ENCODE measurements at places on chromosomes 1 and 21. TPM values are rescaled to one million over a fixed set of nuclear protein-coding genes. Genes with fewer than 3 reads are reported as not detected.

The IGSF3 gene
- total RNA-seq, result 1.8 TPM

The RIPK4 gene
- 0.18 TPM for total RNA-seq

The TMPRSS15 gene
- not detected for total RNA-seq

The BTG2 gene
- total RNA-seq, result 97.8 TPM

The HJV gene
- total RNA-seq, result not detected

The SERPINC1 gene
- total RNA-seq, result not detected

The OR2L8 gene
- total RNA-seq, result not detected

DNA sequence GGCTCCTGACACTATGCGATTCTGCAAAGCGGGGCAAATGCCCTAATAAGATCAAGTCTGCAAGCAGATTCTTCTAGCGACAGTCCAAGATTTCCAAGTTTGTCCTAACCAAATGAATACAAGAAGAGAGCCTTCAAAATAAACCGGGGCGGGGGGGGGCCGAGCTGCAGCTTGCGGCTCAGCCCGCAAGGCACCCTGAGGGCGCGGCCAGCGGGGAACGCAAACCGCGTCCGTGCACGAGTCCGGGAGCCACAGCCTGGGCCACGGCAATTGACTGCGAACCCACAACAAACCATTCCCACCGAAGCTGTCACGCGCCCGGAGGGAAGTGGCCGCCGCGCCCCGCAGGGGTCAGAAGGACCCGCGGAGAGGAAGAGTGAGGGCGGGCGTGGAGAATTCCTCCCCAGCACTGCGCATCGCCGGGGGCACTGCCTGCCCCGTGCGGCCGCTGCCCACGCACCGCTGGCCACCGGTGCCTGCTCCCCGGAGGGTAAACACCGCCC, 687 bp downstream of the TGFBR3 start:
- H3K27ac ChIP-seq, result peak overlapping the region; percentile 71
- peaks cover 17% of the 10 kb centered on the region for H3K4me1 ChIP-seq
- no peaks in the 10 kb centered on the region for H3K36me3 ChIP-seq
- peak overlapping the region; percentile 69 for H3K4me3 ChIP-seq

DNA sequence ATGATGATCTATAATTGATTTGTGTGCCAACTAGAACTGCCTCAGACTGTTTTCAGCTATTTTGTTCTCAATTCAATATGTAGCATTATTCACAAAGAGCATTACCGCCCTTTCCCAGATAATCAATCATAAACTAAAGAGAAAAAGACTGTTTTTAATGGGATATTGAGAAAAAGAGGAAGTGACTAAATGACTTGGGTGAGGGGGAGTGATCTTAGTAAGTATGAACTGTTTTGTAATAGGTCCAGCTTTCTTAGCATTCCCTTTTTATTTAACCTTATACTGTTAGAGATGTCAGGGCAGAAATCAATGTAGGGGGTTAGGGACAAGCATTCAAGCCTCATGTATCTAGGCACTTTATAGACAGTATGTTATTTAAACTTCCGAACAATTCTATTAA, 157.8 kb upstream of the DPYD start:
- no peak for DNase-seq
- no peaks in the 10 kb centered on the region for H3K36me3 ChIP-seq
- H3K27ac ChIP-seq, result no peak overlapping the region
- no peak overlapping the region for H3K4me3 ChIP-seq

GRCh38 chr1:58823481-58824010, 39.7 kb upstream of the JUN start:
- DNase-seq, result no peak
- no peaks in the 10 kb centered on the region for H3K36me3 ChIP-seq
- no peaks in the 10 kb centered on the region for H3K27me3 ChIP-seq
- no peak overlapping the region for H3K27ac ChIP-seq

DNA sequence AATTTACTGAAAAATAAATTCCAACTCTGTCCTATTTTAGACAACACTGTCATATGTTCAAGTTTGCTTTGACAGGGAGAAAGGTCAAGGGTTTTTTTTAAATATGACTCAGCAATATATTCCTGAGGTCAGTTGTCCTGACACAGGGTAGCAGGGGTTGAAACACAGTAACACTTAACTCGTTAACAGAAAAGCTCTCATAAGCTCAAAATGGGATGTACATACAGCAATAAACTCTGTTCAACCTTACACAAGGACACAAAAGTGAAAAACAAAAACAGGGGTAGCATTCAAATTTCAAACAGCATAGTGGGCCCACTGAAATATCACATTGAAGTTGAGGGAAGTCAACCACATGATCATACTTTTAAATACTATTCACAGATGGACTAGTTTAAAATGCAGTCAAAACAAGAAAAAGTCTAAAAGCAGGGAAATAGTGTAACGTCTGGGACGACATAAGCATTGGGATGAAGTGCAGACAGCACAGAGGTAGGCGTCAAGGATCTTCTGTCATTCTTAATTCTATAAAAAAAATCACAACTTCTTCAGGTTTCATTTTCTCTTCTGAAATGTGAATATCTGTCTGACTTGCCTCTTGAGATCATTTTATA, 89.9 kb downstream of the SLC44A5 start:
- H3K4me3 ChIP-seq, result no peak overlapping the region
- no peak for DNase-seq
- H3K4me1 ChIP-seq, result no peaks in the 10 kb centered on the region
- no peaks in the 10 kb centered on the region for H3K27me3 ChIP-seq
- H3K36me3 ChIP-seq, result no peaks in the 10 kb centered on the region
- no peak overlapping the region for H3K27ac ChIP-seq

DNA sequence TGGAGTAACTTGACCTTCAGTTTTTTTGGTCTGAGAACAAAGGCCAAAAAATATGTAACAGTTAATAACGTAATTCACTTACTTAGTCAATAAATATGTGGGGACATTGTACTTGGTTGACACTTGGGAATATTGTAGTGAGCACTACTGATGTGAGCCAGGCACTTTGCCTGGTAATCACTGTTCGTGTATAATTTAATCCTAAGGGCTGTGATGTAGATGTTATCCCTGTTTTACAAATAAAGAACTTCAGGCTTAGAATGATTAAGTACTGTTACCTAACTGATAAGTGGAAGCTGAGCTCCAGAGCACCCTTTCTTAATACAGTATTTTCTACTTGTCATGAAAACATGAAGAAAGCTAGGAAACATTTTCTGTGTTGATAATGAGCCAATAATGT, 28.0 kb downstream of the PTBP2 start:
- peaks cover 4% of the 10 kb centered on the region for H3K4me1 ChIP-seq
- DNase-seq, result no peak
- H3K36me3 ChIP-seq, result peaks cover 18% of the 10 kb centered on the region

GRCh38 chr1:181496759-181497158, 13.4 kb downstream of the CACNA1E start:
- H3K4me3 ChIP-seq, result no peak overlapping the region
- DNase-seq, result no peak
- H3K27ac ChIP-seq, result no peak overlapping the region
- H3K27me3 ChIP-seq, result no peaks in the 10 kb centered on the region

- H3K4me3 ChIP-seq, result no peak overlapping the region
- H3K4me1 ChIP-seq, result no peaks in the 10 kb centered on the region
- H3K27me3 ChIP-seq, result no peaks in the 10 kb centered on the region
- no peak for DNase-seq
- H3K27ac ChIP-seq, result no peak overlapping the region
Observed at GRCh38 chr1:107076841-107077240, 20.4 kb downstream of the PRMT6 start.

DNA sequence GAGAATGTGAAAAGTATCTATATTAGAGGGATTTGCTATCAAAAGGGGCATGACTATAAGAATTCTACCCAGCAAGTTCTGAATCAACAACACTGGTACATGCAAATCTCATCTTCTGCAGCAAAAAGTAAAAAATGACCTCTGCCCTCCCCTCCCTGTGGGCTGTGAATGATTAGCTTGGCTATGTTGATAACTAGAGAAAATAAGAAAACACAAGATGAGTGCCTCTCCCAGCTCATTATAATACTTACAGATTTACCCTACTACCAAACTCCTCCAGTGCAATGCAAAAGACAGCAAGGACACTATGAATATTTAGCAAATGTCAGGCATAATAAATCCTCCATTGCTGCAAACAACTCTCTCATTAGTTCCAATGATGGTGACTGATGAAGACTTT, 102.4 kb downstream of the SLC45A1 start:
- H3K4me3 ChIP-seq, result peak overlapping the region; percentile 93
- no peaks in the 10 kb centered on the region for H3K27me3 ChIP-seq
- H3K4me1 ChIP-seq, result peaks cover 76% of the 10 kb centered on the region

DNA sequence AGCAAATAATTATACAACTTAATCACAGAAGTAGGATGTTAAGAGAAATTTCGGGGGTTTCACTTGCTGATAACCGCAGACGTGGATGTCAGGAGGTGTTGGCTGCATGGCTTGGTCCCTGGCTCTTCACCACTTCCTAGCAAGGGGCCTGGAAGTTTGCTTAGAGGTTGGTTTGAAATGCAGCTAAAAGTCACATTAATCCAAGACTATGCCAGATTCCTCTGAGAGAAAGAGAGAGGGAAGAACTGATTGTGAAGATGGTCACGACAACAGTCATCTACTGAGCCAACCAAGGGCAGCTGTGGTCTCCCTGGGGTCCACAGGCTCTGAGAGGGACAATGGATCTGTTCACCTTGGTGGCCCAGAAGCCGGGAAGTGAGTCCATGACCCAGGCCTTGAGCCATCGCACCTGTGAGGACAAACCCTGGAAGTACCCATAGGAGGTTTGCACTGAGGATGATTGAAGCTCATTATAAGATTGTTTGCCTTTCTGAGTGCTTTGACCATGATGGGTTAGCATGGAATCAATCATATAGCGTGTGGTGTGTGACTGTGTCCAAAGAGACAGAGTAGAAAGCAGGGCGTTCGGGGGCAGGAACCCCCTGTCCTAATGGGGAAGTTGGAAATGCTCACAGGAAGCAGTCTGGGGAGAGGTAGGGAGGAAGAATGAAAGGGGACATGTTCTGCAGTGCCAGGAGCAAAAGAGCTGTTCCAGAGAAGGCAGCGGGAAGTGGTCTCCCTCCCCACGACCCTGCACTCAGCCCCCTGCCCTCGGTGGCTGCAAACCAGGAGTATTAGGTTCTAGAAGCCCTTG, 47.1 kb downstream of the UMODL1 start:
- H3K27me3 ChIP-seq, result peaks cover 48% of the 10 kb centered on the region
- H3K4me1 ChIP-seq, result peaks cover 4% of the 10 kb centered on the region
- no peak for DNase-seq
- H3K27ac ChIP-seq, result no peak overlapping the region

- H3K27ac ChIP-seq, result no peak overlapping the region
- no peak overlapping the region for H3K4me3 ChIP-seq
- H3K27me3 ChIP-seq, result peaks cover 5% of the 10 kb centered on the region
- DNase-seq, result peak; percentile 78
- no peaks in the 10 kb centered on the region for H3K36me3 ChIP-seq
- no peaks in the 10 kb centered on the region for H3K4me1 ChIP-seq
Observed at GRCh38 chr1:6438047-6438525, 13.5 kb downstream of the ESPN start.

- H3K4me1 ChIP-seq, result peaks cover 9% of the 10 kb centered on the region
- no peaks in the 10 kb centered on the region for H3K27me3 ChIP-seq
- no peaks in the 10 kb centered on the region for H3K36me3 ChIP-seq
- H3K4me3 ChIP-seq, result peak overlapping the region; percentile 49
Observed at GRCh38 chr1:165424454-165425216, 20.3 kb downstream of the RXRG start.

DNA sequence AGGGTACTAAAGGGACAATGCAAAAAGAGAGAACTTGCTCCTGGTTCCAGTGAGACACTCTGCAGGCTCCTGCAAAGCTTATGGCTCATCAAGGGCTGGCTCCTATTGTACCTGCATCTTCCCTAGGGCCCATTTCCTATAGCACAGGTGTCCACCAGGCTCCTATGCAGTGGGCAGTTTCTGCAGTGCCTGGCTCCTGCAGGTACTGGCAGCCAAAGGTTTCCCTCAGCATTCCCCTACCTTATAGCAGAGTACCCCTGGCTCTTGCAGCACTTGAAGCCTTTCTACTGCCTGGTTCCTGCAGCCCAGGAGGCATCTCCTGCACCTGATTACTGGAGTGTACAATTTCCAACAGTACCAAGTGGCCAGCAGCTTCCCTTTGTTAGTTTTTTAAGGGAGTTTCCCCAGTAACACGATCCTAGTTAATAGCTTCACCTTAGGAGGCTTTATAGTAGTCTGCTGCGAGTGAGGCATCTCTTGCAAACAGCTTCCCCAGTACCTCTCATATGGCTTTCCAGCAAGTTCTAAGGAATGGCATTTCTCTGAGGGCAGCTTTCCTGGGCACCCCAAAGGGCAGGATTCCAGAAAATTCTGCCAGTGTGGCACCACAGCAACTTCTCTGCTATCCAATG, 141.7 kb downstream of the DENND1B start:
- no peak overlapping the region for H3K4me3 ChIP-seq
- no peak for DNase-seq
- no peaks in the 10 kb centered on the region for H3K27me3 ChIP-seq
- H3K4me1 ChIP-seq, result no peaks in the 10 kb centered on the region
- no peak overlapping the region for H3K27ac ChIP-seq

- no peaks in the 10 kb centered on the region for H3K27me3 ChIP-seq
- H3K4me3 ChIP-seq, result no peak overlapping the region
- no peak for DNase-seq
- H3K4me1 ChIP-seq, result no peaks in the 10 kb centered on the region
Observed at GRCh38 chr1:157098519-157098918, 1.1 kb downstream of the ETV3L start.

- no peak overlapping the region for H3K4me3 ChIP-seq
- H3K27ac ChIP-seq, result no peak overlapping the region
- DNase-seq, result no peak
- H3K36me3 ChIP-seq, result no peaks in the 10 kb centered on the region
- no peaks in the 10 kb centered on the region for H3K4me1 ChIP-seq
- no peaks in the 10 kb centered on the region for H3K27me3 ChIP-seq
Observed at GRCh38 chr21:32306021-32306780, 7.5 kb downstream of the MRAP start.

GRCh38 chr1:71561729-71562128, 480.9 kb upstream of the ZRANB2 start:
- H3K4me3 ChIP-seq, result no peak overlapping the region
- no peaks in the 10 kb centered on the region for H3K36me3 ChIP-seq
- no peak for DNase-seq
- no peaks in the 10 kb centered on the region for H3K4me1 ChIP-seq
- H3K27ac ChIP-seq, result no peak overlapping the region
- H3K27me3 ChIP-seq, result no peaks in the 10 kb centered on the region

DNA sequence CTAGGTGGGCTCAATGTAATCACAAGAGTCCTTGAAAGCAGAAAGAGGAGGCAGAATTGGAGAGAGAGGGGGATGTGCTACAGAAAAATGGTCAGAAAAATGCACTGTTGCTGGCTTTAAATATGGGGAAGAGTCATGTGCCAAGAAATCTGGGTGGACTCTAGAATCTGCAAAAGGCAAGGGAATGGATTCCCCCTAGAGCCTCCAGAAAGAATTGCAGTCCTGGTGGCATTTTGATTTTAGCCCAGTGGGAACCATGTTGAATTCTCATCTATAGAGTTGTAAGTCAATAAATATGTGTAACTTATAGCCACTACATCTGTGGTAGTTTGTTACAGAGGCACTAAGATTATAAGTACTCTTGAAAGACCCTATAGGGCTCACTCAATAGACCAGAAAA, 210.3 kb downstream of the ASTN1 start:
- no peak overlapping the region for H3K27ac ChIP-seq
- no peaks in the 10 kb centered on the region for H3K27me3 ChIP-seq
- H3K36me3 ChIP-seq, result no peaks in the 10 kb centered on the region
- no peak overlapping the region for H3K4me3 ChIP-seq
- H3K4me1 ChIP-seq, result no peaks in the 10 kb centered on the region
